ENCODE measurements at places on chromosomes 2 and 18.

GRCh38 chr2:5464657-5465056, 227.5 kb upstream of the SOX11 start:
- DNase-seq, result no peak

DNA sequence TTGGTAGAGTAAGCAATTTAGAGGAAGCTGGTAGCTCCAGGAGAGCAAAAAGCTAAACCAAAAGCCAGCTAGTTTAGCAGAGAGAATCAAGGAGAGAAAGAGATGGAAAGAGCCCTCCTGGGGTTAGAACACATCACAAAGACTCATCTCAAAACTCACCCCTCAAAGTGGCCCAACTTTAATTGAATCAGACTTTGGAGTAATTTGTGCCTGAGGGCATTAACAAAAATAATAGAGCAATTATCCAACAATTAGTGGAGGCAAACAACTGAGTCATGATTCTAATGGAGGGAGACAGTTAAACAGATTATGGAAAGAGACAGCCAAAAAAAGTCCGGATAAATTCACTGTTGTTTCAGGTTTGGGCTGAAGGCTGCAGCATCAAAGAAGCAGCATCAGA, 417.4 kb downstream of the KCNJ3 start:
- DNase-seq, result no peak

- DNase-seq, result no peak
Observed at GRCh38 chr2:128435576-128436478, 117.2 kb upstream of the HS6ST1 start.

DNA sequence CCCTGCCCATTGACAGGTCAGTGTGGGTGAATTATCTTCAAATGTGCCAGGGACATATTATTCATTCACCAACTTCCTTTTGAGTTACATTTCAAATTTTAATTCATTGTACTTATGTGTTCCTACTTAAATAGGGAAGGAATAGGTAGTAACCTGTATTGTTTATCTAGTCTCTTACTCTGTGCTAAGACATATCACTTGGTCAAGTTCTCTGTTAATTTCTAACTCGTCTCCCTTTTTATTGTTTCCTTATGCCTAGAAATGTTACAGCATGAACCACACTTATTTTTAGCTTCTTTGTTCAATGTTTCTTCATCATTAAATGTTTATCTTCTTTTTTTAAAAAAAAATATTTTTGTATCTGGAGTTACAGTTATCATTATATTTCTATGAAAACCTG, 151.9 kb downstream of the HAUS1 start:
- no peak for DNase-seq

DNA sequence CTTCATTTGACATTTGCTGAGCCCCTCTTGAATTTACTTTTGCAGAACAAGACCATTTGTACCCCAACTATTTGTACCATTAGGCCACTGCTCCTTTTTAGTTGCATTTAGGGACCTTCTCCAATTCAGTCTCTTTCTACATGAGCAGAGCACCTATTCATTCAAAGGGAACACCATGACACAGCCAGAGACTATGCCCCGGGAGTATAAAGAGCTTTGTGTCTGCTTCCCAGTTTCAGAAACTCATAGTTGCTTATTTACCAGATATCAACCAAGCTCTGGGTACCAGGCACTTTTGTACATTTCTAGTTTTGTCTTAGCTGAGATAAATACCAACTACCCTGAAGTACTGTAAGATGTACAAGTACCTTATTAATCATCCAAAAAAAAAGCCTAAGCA, 269.1 kb upstream of the SIX3 start:
- no peak for DNase-seq

- DNase-seq, result no peak
Observed at GRCh38 chr2:227602358-227602757, 3.7 kb downstream of the SCYGR2 start.

- DNase-seq, result no peak
Observed at GRCh38 chr2:221454459-221455105, 117.5 kb downstream of the EPHA4 start.

DNA sequence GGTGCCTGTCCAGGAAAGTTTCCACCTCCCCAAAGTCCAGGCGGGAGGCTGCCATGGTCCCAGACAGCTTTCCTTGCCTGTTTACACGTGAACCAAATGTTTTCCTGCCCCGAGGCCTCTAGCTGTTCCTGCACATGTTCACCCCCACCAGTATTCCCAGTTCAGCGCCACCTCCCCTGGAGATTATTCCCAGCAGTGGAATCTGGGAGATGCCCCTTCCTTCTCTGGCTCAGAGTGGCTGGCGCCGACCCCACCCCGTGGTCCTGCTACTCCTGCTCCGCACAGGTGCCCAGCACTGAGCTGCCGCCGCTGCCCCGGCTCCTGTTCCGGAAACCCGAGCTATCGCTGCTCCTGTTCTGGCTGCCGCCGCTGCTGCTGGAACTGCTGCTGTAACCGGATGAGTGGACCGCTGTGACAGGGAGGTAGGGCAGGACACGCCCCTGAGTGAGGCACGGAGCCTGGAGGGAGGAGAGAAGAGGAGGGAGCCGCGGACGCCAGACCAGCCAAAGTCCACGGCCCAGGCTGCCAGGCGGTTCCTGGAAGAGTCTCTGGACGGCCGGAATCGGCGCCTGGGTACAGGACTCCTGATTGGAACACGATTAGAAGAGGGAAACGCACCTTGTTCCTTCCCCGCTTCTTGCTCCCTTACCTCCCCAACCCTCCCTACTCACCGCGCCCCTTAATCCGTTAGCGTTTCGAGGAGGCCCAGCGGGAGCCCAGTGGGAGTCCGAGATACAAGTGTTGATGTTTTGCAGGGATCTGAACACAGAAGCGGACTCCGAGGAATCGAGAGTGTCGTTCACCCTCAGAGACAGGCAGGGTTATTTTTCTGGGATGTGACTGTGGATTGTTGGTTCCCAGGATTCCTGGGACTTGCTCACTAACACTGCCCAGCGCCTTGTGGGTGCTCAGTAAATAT, at the start of gene PDE11A:
TSS of gene PDE11A (minus strand) at position 395 of the 919 bp plus-strand sequence. CDS start at position 55, 340 bp downstream.
- peak; percentile 88 for DNase-seq

DNA sequence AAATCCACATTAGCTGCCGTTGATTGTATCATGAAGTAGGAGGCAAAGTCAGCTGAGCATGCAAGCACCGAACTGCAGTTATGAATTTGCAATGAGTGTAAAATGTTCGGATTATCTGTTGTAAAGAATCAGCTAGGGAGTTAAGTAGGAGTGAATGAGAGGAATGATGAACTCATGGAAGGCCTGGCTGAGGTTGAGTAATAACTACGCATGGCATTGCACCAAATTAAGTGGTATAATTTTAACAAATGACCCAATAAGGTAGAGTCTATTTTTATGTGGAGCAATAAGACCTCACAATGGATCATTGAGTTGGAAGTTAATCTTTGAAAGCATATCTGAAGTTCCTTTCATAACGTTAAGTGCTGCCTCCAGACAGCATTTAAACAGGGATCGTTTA, 288.2 kb upstream of the CHST9 start:
- DNase-seq, result no peak

- no peak for DNase-seq
Observed at GRCh38 chr2:145277922-145278321, 758.0 kb upstream of the ZEB2 start.

GRCh38 chr2:26462511-26463243, 15.2 kb downstream of the OTOF start:
- peak; percentile 58 for DNase-seq

- no peak for DNase-seq
Observed at GRCh38 chr2:34408100-34408499, 809.0 kb upstream of the FAM98A start.

DNA sequence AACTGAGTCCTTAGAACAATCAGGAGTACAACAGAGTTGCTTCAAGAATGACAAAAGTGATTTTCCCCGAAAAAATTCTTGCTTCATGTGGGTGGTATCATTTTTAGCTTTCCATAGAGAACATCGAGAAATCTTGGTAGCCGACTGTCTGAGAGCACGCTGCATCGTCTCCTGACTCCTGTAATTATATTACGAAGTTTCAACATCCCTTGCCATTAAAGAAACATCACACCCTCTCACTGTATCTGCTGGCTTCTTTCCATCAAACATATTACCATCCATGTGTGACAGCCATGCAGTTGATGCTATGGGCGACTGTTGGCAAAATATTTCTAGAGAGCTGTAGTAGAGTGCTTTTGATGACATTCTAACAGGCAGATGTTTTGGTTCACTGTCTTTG, 311.2 kb downstream of the CMPK2 start:
- no peak for DNase-seq

GRCh38 chr2:240302041-240302440, 133.4 kb upstream of the GPC1 start:
- DNase-seq, result no peak

- DNase-seq, result no peak
Observed at GRCh38 chr18:48735080-48735676, 196.3 kb downstream of the CTIF start.

DNA sequence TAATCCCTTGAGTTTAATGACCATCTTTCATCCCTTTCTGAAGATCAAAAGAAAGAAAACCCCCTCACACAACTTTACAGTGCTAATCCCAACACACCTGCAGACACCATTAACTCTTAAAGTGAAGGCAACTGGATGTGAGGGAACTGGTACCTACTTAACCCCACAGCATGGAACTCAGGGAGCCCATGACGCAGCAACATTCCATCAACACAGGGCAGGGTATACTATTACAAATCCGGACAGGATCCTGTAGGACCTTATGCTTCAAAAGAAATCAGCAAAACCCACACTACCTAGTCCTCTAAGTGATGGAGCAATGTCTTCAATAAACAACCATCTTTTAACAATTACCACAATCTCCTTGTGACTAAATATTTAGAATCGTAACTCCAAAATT, 78.6 kb downstream of the FARSB start:
- no peak for DNase-seq

- no peak for DNase-seq
Observed at GRCh38 chr2:111918383-111918806, 20.0 kb downstream of the MERTK start.

DNA sequence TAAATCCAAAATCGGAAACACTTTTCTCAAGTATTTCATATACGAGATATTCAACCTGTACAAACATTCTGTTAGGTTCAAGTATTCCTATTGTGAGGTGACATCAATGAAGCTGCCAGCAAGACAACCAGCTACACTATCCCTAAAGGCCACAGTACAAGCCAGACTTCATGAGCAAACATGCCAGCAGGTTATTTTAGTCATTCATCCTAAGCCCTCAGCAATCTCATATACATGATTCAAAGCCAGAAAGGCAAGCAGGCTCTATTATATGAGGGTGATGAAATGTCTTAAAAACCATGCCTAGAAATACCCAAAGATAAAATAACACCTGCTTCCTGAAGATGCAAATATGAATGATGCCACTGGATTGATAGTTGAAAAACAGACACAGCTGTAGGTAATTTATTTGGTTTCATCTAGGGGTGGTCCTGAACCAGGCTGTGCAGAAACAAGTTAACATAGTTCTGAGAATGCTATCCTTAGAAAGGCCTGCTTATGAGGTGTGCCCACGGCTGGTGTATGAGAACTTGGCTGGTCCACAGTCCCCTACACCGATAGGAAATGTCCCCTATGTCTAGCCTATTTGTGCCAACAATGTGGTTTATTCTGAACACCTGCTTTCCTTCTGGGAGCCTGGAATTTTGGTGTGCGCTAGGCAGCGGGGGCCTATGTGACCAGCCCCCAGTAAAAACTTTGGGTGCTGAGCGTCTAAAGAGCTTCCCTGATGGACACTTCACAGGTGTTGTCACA, 48.2 kb upstream of the KIDINS220 start:
- DNase-seq, result no peak

- no peak for DNase-seq
Observed at GRCh38 chr2:109029490-109030201, 40.6 kb upstream of the EDAR start.

DNA sequence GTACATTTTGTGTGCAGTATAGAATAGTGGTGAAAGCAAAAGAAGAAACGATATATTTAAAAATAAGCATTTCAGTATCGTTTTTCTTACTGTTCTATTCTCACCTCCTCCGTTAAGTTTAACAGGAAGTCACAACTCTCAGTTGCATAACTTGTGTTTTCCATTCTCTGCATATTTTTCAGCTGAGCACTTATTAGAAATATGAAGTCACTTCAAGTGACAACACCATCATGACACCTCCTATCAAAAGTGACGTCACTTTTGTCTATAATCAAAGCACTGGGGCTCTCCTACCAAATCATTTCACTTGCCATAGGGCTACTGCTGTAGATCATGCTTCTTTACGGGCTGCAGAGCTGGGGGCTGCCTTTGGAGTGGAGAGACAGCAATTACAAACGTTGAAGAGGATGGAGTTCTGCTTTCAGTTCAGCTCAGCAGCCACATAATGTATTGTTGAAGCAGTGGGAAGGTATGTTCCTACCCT, 36.3 kb downstream of the STAT4 start:
- no peak for DNase-seq

DNA sequence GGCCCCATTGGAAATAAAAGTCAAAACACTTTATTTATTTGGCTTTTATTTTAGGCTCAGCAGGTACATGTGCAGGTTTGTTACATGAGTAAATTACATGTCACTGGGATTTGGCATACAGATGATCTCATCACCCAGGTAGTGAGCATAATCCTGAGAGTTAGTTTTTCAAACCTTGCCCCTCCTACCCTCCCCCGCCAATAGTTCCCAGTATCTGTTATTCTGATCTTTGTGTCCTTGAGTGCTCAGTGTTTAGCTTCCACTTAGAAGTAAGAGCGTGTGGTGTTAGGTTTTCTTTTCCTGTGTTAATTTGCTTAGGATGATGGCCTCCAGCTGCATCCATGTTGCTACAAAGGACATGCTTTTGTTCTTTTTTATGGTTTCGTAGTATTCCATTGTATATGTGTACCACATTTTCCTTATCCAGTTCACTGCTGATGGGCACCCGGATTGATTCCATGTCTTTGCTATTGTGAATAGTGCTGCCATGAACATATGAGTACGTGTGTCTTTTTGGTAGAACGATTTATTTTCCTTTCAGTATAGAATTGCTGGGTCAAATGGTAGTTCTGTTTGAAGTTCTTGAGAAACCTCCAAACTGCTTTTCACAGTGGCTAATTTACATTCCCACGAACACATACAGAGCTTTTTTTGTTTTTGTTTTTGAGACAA, 47.9 kb downstream of the ARMC9 start:
- peak; percentile 65 for DNase-seq

- no peak for DNase-seq
Observed at GRCh38 chr18:8989855-8990254, 112.6 kb upstream of the NDUFV2 start.

- no peak for DNase-seq
Observed at GRCh38 chr2:173985605-173985992, 20.4 kb upstream of the SP3 start.

GRCh38 chr18:25100418-25100817, 251.5 kb downstream of the ZNF521 start:
- no peak for DNase-seq

All from HepG2 (cell line).